ENCODE measurements at places on chromosomes 7 and 10. TPM values are rescaled to one million over a fixed set of nuclear protein-coding genes. Genes with fewer than 3 reads are reported as not detected.

GNAI1 gene
- 91.3 TPM for total RNA-seq

ZNF804B gene
- total RNA-seq = not detected

RAB19 gene
- 1.1 TPM for total RNA-seq

IDI2 gene
- total RNA-seq = not detected

AKR1D1 gene
- total RNA-seq = 0.28 TPM

ELOVL3 gene
- total RNA-seq = not detected

RBP3 gene
- not detected for total RNA-seq

BAIAP2L1 gene
- total RNA-seq = 35.1 TPM

CAV2 gene
- 0.37 TPM for total RNA-seq

FEZF1 gene
- total RNA-seq = 330 TPM

CLCN1 gene
- total RNA-seq = not detected

ANKRD2 gene
- not detected for total RNA-seq

EEPD1 gene
- 1.1 TPM for total RNA-seq

ATXN7L1 gene
- total RNA-seq = 8.6 TPM

FAM131B gene
- 20.1 TPM for total RNA-seq

KCNH2 gene
- total RNA-seq = 11.1 TPM

FOXL3 gene
- not detected for total RNA-seq

GFRA1 gene
- total RNA-seq = 14.0 TPM

LRRC61 gene
- 14.3 TPM for total RNA-seq

HMX2 gene
- total RNA-seq = 0.21 TPM

RBM20 gene
- 0.28 TPM for total RNA-seq

C10orf90 gene
- total RNA-seq = not detected

NPSR1 gene
- total RNA-seq = not detected

AKR1C4 gene
- not detected for total RNA-seq

ZPBP gene
- total RNA-seq = not detected

TRIL gene
- total RNA-seq = 14.3 TPM

Measured in neural progenitor cell (in vitro differentiated cells).